ENCODE measurements at places on chromosomes 16 and 17.
A peak's percentile ranks its signal among the peaks of the same experiment; 100 is the strongest.

DNA sequence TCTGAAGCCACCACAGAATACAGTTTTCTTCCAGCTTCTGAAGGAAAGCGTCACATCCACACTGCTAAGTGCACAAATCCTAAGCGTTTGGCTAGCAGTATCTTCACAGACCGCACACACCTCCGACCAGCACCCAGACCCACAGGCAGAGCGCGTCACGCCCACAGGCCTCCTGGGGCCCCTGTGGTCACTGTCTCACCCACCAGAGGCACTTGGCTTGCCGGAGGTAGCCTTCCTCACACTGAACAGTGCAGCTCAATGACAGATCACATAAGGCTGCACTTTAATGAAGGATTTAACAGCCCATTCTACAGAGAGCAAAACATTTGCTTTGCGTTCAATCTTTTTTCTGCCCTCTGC, 21.2 kb downstream of the SPHK1 start:
- no peak for DNase-seq

- no peak for DNase-seq
Measured at GRCh38 chr17:36461330-36462110, 25.0 kb upstream of the ZNHIT3 start.

GRCh38 chr17:40399185-40399584, 18.5 kb downstream of the TOP2A start:
- no peak for DNase-seq

GRCh38 chr17:2542456-2542855, 30.8 kb upstream of the METTL16 start:
- DNase-seq, result no peak

GRCh38 chr17:64214950-64215349, 48.1 kb downstream of the TEX2 start:
- no peak for DNase-seq

DNA sequence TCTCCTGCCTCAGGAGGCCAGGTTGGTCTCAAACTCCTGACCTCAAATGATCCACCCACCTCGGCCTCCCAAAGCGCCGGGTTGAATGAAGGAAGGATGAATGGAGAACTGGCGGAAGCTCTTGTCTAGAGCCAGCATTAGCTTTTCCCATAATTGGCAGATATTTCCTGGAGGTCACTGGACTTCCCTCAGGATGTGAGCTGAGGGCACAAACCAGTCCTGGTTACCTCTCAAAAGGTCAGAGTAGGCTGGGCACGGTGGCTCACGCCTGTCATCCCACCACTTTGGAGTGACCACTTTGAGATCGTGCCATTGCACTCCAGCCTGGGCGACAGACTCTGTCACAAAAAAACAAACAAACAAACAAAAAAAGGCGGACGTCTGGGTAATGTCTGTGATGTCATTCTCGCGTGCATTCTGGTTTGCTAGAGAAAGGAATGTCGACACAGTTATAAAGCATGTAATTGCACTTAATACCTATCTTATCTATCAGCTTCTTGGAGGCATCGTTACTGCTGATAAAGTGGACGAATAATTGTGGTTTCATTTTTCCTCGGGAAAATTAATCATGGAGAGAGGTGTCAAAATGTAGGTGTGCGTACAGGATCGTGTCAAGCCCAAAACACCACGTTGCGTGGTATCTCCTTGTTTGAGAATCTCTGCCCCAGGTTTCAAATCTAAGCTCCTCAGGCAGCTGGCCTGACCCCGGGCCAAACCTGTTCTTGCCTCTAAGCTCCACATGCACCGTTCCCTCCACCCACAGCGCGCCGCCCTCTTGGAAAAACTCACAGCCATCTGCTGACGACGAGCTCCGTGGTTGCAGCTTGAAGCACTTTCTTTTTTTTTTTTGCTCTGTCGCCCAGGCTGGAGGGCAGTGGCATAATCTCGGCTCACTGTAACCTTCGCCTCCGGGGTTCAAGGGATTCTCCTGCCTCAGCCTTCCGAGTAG, 6.4 kb upstream of the CRK start:
- DNase-seq, result no peak

DNA sequence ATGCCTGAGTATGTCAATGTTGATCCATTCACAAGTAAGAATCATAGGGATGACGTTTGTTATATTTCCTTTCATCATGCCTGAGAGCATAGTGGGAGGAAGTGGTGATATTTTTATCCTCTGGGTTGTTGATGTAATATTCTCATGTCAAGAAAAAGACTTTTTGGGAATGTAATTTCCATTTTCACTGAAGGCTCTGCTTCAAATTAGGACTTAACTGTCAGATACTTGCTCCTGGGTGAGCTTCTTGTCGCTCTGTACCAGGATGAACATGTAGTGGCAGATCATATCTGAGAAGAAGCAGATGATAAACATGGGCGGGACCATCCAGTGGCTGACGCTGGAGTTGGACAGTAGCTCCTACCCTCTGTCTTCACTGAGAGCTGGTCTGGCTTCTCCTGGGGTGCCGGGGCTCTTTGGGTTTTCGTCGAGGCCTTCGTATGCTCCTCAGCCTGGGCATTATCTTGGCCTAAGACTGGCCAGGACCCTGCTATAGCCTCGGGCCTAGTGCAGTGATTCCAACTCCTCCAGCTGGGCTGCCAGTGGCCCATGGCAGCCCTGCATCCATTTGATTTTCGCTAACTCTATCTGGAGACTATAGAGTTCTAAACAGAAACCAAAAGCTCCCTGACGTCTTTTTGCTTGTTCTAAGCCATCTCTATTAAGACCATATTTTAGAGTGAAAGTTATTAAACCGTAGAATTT, 19.7 kb downstream of the CYB5B start:
- no peak for DNase-seq

DNA sequence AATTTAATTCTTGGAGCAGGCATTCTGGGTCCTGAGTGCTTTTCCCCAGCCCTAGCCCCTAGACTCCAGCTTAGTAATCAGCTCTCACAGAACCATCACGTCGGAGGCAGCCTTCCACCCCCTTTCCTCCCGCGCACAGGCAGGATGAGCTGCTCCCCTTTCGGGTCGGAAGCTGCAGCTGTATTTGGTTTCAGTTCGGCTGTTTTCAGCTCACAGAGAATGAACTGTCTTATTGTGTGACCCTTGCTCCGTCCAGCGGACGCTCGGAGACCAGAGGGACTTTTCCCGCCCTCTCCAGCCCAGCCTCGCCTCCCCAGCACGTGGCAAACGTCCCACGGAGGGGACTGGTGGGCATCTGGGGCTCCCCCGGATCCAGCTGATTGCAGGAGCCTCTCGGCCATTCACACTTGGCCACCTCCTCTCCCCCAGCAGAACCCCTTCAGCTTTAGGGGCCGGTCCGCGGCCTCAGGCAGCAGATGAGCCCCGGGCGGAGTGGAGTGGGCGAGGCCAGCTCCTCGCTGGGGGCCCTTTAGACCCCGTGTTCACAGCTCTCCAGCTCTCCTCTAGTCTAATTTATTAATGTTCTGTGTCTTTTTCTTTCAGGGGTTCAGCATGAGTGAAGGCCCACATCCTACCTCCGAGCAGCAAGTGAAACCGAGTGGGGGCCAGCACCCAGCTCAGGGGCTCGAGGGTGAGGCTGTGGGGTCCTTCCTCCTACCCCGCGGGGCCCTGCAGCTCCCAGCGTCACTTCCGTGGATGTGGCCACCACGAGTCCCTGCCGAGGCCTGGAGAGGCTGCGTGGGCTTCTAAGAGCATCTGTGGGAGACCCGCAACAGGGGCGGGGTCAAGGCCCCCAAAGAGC, 863 bp upstream of the UTS2R start:
- no peak for DNase-seq

GRCh38 chr16:82094942-82095540, 60.0 kb downstream of the HSD17B2 start:
- DNase-seq, result no peak

GRCh38 chr17:68184141-68184571, 63.7 kb upstream of the AMZ2 start:
- DNase-seq, result no peak

- peak; percentile 64 for DNase-seq
Measured at GRCh38 chr17:82205720-82206508, 6.7 kb downstream of the CCDC57 start.

- no peak for DNase-seq
Measured at GRCh38 chr17:14305785-14306496, 5.1 kb downstream of the HS3ST3B1 start.

GRCh38 chr16:73031155-73031866, 16.6 kb downstream of the ZFHX3 start:
- no peak for DNase-seq

Measured in activated gamma-delta T cell treated with anti-CD3 and anti-CD28 coated beads, Interleukin-2, amount 50 U/mL, for 16 hours (primary cell).